ENCODE measurements at places on chromosomes 5 and 9.

DNA sequence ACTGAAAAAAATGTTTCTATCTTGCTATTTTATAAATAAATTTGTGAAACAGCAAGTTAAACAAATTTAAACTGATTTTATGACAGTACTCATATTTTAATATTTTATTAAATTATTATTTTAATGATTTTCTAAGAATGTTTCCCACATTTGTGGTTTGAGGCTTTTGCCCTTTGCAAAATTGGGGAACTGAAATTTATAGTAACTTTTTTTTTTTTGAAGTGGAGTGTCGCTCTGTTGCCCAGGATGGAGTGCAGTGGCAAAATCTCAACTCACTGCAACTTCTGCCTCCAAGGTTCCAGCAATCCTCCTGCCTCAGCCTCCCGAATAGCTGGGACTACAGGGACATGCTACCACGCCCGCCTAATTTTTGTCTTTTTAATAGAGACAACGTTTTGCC is 7.2 kb upstream of the ADGRV1 start:
- DNase-seq = no peak

DNA sequence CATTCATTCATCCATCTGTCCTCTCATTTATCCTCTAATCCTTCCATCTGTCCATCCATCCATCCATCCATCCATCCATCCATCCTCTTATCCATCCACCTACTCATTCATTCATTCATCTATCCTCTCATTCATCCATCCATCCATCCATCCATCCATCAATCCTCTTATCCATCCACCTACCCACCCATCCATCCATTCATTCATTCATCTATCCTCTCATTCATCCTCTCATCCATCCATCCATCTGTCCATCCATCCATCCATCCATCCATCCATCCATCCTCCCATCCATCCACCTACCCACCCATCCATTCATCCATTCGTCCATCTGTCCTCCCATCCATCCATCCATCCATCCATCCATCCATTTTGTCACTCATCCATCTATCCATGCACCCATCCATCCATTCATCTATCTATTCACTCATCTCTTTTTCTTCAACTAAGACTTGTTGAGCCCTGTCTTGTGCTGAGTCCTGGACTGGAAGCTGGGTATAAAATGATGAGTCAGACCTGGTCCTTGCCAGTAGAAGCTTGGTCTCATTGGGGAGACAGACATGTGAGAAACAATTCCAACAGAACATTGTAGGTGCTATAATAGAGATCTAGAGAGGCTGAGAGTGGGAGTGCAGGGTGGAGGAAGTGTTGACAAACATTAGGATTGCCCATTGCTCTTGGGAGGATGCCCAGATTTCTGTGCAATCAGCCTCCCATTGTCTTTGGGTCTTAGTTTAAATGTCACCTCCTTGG is 55.0 kb upstream of the IER5L start:
- no peak for DNase-seq

GRCh38 chr5:72276219-72276752 is 43.8 kb downstream of the MRPS27 start:
- DNase-seq = no peak

GRCh38 chr9:124721109-124721906 is 49.8 kb downstream of the NR6A1 start:
- DNase-seq = peak; percentile 68

- DNase-seq = no peak
Observed at GRCh38 chr5:140073296-140073695, 30.2 kb upstream of the NRG2 start.

DNA sequence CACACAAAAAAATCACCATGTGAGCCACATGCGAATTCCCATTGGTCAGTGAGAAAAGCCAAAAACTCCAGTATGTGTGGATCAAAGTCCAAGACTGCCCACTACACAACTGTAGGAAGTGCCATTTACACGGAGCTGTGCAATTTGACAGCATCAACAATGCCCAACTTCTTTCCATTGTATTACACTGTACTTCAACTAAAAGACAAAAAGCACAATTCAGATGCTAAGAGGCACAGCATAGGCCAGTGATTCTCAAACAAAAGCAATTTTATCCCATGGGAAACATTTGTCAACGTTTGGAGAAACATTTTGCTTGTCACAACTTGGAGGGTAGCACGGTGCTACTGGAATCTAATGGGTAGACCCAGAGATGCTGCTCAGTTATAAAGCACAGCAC is 39.8 kb downstream of the IARS1 start:
- DNase-seq = no peak

DNA sequence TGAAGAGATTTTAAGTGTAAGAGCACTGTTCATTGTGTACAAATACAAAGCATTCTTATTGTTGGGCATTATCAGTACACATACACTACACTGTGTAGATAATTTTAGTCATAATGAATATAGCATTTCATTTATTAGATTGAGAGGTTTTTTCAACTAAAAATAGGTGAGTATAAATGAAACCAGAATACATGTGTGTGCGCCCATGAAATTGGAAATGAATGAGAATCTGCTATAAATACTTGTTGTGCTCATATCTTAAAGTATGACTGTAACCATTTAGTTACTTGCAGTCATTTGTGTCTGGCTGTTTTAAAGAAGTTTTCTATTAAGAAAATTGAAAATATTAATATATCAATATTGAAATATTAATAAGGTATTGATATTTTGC is 189.0 kb upstream of the MEF2C start:
- DNase-seq = no peak

DNA sequence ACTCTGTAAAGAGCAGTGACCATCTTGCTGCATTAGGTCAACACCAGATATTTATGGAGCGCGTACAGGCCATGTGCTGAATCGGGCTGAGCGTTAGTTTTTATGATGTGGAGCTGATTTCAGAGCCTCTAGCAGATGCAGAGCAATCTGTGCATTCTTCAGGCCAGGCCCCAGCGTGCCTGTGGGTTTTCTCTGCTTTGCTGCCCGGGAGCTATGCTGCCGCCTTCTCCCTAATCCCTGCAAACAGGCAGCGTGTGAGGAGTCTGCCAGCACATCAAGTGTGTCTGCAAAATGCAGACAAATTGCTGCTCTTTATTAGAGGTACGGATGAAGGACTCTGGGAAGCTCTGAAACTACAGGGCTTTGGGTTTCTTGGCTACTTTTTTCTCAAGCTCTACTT is 170.0 kb downstream of the NTRK2 start:
- DNase-seq = no peak

DNA sequence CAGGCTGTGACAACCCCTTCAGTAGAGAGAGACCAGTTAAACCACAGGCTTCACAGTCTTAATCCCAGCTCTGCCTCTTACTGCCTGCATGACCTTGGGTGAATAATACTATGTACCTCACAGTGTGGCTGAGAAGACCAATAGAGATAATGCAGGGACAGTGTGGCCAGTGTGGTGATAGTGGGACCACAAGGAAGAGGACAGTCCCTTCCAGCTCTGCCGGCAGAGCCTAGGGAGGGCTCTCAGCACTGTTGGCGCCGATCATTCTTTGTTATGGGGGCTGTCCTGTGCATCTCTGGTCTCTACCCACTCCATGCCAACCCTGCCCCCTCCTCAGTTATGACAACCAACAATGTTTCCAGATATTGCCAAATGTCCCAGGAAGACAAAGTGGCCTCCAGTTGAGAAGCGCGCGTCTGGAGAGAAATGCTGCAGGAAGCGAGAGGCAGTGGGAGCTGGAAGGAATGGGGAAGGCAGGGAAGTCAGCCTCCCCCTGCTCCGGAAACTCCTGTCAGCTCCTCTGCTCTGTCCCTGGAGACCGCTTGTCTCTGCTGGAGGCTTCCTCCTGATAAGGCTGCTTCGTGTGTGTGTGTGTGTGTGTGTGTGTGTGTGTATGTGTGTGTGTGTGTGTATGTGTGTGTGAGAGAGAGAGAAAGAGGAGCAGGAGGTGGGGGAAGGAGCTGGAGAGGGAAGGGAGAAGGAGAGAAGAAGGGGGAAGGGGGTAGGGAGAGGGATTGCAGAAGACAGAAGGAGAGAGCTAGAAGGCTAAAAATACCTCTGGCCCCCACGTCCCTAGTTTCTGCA is 31.8 kb upstream of the FABP6 start:
- DNase-seq = no peak

GRCh38 chr9:78856144-78856543 is 559.2 kb downstream of the PSAT1 start:
- peak; percentile 78 for DNase-seq

DNA sequence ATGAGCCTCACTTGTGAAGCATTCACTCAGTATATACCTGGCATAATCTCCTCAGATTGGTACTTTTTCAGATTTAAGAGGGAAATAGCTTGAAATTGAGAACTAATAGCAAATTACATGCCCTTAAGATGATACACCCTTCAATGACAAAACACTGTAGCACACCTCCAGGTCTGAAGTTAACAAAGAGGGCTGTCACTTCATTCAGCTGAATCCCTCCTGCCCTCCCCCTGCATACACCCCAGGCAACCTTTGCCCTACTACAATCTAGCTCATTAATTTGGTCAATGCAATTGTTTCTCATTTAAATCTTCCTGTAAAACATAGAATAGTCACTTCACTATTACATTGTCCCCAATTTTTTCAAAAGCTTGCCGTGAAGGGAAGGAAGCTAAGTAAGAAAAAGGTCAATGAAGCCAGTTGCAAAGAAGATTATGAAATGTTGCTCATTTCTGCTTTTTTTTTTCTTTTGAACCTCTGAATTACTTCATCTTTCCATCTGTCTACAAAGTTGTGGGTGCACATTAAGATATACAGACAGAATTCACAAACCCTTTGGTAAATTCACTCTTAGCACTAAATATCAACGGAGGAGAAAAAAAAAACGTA is 294.8 kb upstream of the PTGER4 start:
- DNase-seq = no peak

DNA sequence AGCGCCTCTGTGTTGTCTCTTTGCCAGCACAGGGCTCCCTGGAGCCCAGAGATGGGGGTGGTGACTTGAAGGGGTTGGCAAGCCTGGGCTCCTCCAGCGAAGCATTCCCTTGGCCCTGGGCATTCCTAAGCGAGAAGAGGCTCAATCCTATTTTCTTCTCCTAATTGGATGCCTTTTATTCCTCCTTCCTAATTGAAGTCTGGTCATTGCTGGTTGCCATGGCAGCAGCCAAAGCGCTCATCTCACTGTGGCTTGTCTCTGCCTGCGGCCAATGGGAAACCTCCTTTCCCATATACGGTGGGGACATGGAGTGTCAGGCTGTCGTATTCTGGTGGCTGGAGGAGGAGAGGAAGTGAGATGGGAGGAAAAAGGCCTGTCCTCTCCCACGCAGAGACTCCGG is 52.3 kb upstream of the RARS1 start:
- DNase-seq = no peak

DNA sequence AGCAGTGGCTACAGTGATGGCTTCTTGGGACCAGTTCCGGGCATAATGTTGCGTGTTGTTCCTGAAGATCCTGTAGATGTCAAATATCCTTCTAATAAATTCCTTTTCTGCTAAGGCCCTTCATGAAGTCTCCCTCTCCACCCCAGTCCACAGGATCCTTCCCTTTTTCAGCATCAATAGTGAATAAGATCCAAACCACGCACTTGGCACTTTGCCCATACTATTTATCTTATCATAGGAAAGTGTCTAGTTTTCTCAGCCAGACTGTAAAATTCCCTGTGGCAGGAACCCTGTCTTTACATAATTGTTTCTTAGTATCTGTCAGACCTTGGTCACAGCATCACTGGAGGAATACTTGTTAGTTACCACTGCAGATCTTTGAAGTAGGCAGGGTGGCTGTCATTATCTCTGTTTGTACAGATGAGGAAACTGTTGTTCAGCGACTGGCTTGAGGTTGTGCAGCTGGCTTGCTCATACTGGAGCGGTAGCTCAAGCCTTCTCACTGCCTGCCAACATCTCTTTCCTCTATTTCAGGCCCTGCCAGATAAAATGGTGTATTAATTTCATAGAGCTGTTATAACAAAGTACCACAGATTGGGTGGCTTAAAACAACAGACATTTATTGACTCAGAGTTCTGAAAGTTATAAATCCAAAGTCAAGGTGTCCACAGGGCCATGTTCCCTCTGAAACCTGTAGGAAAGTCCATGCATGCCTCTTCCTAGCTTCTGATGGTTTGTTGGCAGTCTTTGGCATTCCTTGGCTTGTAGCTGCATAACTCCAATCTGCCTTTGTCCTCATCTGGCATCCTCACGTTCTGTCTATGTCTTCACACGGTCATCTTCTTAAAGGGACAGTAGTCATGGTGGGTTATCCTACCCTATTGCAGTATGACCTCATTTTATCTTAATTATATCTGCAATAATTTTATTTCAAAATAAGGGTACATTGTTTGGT is 33.5 kb upstream of the APC start:
- DNase-seq = no peak

DNA sequence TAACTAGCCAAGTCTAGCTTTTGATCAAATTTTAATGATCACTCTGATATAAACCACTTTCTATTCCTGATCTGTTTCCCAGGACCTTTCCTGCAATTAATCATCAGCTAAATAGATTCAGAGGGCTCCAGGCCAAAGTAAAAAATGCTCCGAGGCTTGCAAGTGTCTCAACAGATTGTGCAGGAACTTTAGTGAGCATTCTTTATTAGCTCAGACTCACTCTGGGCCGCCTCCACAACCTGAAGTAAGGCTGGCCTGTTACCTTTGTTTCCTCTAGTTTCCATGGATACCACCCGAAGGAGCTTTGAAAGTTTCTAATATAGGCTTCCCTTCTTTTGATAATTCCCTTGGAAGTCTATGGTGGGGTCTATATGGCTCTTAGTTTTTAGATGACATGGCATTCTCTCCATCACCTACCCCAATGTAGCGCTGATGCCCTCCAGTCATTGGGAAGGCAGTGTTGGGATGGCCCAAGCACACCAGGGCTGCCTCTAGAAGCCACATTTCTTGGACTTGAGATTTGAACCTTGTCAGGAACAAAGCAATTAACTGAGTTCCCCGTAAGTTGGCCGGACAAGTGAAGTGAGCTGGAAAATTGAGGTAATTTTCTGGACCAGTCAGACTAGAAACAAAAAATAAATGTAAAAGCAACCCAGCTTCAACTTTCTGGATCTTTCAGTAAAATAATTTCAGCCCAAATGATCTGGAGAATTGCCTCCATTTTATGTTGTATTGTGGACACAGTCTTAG is 97.6 kb upstream of the LHFPL2 start:
- no peak for DNase-seq

DNA sequence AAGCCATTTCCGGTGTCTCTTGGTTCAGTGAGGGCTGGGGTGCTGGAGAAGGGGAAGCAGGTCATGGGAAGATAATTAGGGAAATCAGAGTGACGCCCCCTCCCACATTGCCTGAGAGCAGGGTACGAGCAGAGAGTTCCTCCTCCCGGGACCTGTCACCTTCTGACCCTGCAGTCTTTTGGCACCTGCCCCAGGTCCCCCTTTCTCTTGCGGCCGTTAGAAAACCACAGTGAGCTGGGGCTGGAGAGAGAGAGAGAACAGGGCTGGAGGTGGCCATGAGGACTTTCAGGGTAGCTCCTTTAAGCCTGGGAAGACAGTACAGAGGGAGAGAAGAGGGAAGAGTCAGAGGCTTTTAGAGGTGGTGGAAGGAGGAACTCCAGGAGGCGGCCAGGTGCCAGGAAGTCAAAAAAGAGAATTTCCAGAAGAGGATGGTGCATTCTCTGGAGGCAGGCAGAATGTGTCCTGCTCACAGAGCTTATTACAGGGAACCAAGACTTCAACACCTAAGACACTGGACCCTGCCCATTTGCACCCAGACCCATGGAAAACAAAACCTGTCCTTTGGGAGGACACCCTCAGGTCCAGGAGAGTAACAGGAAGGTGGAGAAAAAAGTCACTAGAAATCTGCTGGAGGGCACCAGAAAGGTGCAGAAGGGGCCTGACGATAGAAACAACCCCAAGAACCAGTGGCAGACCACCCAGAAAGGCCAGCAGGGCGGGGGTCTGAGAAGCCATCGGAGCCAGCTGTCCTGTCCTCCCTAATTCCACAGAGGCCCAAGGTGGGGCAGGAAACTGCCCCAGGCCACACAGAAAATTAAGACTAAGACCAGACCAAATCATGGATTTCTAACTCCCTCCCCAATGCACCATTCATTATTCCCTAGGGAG is 6.5 kb upstream of the ACSL6 start:
- no peak for DNase-seq
